Motor neuron (in vitro differentiated cells): ENCODE measurements at places on chromosomes 2 and 18. TPM values are rescaled to one million over a fixed set of nuclear protein-coding genes. Genes with fewer than 3 reads are reported as not detected.
A peak's percentile ranks its signal among the peaks of the same experiment; 100 is the strongest.

- ATAC-seq, result no peak
Observed at GRCh38 chr2:57760381-57760801, 286.2 kb upstream of the VRK2 start.

- ATAC-seq, result peak; percentile 65
Observed at GRCh38 chr2:33442528-33443079, 33.8 kb upstream of the RASGRP3 start.

The PIEZO2 gene
- total RNA-seq, result 3.2 and 3.3 TPM in 2 replicates

GRCh38 chr18:77130229-77131099 lies 2.1 kb downstream of the MBP start:
- ATAC-seq, result no peak

- peak; percentile 49 for ATAC-seq
Observed at GRCh38 chr2:98507891-98508708, 63.4 kb downstream of the INPP4A start.

GRCh38 chr2:182097571-182098164 lies 112.0 kb downstream of the PPP1R1C start:
- ATAC-seq, result no peak

The MRO gene
- total RNA-seq, result 0.52 and 1.00 TPM in 2 replicates

GRCh38 chr2:226903179-226903578 lies 67.3 kb downstream of the RHBDD1 start:
- ATAC-seq, result peak; percentile 92

- no peak for ATAC-seq
Observed at GRCh38 chr2:168712053-168712452, 90.4 kb upstream of the NOSTRIN start.

The COL4A4 gene
- 0.37 and 0.47 TPM in 2 replicates for total RNA-seq

DNA sequence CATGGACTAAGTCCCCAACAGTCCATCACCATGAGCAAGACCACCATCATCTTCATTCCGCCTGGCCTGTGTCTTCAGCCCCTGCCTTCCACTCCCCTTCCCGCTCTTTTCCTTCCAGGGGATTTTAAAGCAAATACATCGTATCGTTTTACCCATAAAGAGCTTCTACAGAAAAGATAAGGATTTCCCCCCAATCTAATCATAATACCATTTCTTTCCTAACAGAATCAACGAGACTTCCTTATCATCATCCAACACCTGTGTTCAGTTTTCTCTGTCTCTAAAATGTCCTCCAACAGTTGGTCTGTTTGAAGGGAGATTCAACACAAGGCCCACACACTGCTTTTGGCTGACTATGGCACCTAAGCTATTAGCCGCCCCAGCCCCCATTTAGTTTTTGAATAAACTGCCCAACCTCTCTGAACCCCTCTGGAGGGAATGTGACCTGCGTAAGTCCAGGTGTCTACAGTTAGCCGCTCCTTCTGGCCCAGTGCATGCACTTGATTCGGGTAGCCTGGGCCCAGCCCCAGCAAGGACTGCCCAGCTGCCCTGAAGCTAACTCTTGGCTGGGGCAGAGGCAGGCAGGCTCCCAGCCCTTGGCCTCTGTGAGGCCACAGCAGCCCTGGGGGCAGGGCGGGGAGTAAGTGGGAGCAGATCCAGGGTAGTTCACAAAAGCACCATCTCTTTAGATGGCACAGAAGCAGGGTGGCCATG lies 25.3 kb upstream of the SEMA4C start:
- ATAC-seq, result no peak

GRCh38 chr18:23648940-23649607 lies 13.6 kb downstream of the ANKRD29 start:
- ATAC-seq, result no peak

GRCh38 chr2:30511122-30512083 lies 64.4 kb downstream of the LCLAT1 start:
- peak; percentile 87 for ATAC-seq

The CXCR2 gene
- 0.18 and 0.85 TPM in 2 replicates for total RNA-seq

The LOXL3 gene
- 11.2 and 12.3 TPM in 2 replicates for total RNA-seq

GRCh38 chr2:24969784-24970183 lies 2.0 kb downstream of the DNAJC27 start:
- ATAC-seq, result no peak

DNA sequence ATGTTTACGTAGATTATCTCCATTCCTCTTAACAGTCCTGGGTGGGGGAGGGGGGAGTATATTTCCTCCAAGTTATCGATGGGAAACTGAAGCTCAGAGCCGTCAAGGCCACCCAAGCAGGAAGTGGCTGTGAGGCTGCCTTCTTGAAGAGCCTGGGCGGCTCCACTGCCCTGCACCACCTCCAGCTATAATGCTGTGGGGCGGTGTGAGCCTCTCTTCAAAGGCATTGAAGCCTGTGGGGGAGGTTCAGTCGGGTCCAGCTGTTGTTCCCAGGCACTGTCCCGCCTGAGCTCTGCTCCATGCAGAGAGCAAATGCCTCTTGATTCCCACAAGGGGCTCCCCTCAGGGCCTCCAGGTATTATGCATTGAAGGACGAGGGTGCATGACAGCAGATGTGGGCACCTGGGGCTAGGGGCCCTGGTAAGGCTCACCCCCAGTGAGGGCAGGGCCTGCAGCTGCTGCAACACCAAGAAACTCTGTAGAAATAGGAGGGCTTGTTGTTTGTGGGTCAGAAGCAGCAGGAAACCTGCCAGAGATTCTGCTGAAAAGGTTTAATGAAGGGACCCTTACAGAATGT lies 29.5 kb upstream of the LAPTM4A start:
- peak; percentile 21 for ATAC-seq

DNA sequence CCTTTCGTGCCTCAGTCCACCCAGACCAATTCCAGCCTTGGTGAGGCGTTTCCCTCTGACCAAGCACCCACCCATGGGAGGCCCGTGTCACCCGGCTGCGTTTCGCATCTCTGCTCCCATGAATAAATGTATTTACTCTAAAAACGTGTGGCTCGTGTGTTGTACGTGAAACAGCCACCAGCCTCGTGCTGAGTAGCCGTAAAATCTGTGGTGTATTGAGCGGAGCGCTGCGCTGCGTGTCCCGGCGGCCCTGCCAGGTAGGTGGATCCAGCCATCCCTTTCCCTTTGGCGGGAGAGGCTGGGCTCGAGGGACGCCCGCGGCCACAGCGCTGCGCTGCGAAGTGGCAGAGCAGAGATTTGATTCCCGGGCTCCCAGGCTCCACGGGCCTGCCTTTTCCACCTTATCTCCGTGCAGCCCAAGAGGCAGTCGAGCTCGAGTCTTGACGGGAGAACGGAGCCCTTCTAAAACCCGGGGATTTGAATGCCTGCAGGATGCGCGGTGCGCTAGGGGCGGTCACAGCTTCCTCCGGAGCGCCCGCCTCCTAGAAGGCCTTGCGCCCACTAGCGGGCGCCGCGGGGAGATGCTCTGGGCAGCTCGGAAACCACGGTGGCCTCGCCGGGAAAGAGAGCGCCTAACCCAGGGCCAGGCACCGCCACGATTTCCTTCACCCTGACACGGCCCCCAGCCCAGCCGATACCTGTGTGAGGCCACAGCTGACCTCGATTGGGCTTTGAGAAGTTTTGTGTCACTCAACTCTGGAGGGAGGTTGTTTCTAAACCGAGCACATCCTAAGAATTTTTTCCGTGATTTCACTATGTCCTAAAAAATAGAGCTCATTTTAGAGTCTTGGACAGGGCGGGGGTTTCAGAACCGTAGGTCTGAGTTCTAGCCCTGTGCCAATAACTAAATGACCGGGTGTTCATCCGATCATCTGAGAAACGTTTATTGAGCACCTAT lies 3.9 kb upstream of the PSMD1 start:
- ATAC-seq, result peak; percentile 76

DNA sequence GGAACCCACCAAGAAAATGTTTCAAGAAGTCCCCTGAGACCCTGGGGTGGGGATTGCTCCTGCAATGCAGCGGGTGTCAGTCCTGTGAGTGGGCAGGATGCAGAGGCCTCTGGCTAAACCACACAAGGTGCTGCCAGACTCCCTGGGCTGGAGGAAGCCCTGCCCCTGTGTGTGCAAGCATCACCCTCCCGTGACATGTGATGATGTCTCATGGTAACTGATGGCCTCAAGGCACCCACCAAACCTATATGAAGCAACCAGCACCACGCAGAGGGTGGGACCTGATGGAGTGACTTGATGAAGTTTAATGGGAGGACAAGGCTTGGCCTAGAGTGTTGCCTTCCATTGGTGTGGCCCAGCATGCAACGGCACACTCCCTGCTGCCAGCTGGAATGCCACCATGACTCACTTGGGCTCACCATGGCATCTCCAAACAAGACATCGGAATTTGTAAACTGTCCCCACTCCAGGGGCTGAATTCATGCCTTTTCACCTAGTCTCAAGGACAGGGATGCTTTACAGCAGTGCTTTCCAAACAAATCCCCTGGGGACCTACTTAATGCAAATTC lies 8.7 kb upstream of the SLC14A1 start:
- no peak for ATAC-seq

The POMC gene
- not detected in 2 replicates for total RNA-seq

DNA sequence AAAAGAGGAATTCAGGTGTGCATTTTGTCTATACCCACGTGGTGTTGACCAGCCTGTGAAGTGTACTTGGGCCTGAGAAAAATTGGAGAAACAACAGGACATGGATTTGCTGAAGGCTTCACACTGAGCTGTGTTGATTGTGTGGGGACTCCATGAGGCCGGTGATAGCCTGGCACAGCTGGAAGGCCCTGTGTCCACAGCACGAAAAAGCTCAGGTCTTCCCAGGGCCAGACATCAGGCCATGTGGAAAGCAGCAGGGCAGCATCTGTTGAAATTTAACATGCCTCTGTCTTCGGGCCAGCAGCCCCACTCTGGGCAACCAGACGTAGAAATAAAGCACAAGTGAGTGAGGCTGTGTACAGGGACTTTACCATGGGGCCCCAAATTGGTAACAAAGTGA lies 84.1 kb downstream of the HS6ST1 start:
- ATAC-seq, result no peak

The YES1 gene
- total RNA-seq, result 29.1 and 29.3 TPM in 2 replicates

The ANKRD29 gene
- total RNA-seq, result 2.0 TPM in 2 replicates

DNA sequence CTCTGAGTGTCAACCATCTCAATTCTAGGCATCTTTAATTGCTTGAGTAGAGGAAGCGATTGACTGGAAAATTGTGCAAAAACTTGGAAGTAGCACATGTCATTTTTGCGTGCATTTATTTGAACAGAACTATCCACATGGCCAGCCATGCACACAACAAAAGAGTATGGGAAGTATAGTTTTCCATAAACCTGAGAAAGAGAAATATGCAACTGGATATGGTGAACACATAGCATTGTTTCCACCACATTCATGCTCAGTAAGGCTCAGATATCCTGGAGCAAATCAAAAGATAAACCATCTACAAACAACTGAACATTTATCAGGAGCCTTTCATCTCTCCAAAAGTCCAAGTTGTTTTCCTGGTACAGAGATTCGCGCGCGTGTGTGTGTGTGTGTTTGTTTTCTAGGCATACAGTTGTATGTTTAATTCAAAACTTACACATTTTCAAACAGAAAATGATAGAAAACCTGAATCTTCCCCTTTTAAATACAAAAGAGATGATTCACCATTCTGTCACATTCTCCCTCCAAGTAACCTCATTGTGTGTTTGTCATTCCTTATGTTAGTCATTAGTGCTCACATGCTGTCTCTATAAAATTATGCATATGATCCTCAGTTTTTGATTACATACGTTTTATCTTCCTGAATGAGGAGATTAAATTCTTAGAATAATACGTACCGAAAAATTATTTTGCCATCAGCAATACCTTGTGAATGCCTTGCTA lies 780.4 kb upstream of the NRXN1 start:
- no peak for ATAC-seq

GRCh38 chr2:53630026-53630606 lies 137.5 kb upstream of the CHAC2 start:
- no peak for ATAC-seq

The IL1F10 gene
- total RNA-seq, result not detected in 2 replicates

The ICA1L gene
- total RNA-seq, result 37.1 and 38.5 TPM in 2 replicates

DNA sequence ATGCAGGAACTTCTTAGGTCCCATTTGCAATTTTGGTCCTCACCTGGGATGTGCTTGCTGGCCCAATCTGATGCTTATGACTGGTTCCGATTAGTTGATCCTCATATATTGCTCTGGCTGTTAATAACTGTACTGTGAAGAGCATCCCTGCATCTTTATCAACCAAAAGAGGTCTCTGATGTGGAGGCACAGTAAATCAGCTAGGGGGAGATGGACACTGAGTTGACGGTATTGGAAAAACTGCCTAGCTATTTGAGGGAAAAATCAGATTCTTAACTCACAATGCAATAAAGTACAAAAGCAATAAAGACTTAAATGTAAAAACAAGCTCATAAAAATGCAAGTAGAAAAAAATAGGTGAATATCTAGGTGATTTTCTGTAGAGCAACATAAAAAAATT lies 188.0 kb upstream of the TCF4 start:
- ATAC-seq, result no peak

DNA sequence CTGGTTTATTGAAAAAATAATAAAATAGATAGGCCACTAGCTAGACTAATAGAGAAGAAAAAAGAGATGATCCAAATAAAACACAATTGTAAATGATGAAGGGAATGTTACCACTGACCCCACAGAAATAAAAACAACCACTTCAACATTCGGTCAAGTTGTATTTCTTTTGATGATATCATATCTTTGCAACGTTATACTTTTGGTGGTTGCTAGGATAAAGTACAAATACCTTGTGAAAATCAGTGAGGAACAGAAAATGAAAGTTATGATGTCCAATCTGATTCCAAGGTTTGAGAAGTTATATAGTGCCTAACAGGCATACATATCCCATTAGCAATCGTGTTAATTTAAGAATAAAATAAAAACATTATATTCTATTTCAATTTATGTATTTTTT lies 6.6 kb upstream of the ASNSD1 start:
- no peak for ATAC-seq

The SPOPL gene
- 11.3 and 13.0 TPM in 2 replicates for total RNA-seq

The CD207 gene
- 0.28 and 0.34 TPM in 2 replicates for total RNA-seq

The BCL2 gene
- total RNA-seq, result 3.1 and 3.9 TPM in 2 replicates

DNA sequence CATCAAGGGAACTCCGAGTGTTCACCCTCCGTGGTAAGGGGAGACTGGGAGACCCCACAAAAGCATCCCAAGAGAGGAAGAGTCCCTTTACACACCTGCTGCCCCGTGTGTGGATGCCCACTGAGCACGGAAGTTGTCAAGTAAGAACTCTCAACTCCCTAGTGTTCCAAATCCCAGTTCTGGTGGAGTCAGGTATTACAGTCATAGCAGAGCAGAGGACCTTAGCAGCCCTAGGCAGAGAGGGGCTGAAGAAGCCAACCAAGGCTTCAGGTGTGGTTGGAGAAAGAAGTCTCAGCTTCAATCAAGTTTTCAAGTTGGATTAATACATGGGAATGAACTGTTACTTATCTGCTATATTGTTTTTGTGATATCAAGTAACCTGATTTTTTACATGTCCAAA lies 512.5 kb downstream of the RNF144A start:
- ATAC-seq, result no peak

DNA sequence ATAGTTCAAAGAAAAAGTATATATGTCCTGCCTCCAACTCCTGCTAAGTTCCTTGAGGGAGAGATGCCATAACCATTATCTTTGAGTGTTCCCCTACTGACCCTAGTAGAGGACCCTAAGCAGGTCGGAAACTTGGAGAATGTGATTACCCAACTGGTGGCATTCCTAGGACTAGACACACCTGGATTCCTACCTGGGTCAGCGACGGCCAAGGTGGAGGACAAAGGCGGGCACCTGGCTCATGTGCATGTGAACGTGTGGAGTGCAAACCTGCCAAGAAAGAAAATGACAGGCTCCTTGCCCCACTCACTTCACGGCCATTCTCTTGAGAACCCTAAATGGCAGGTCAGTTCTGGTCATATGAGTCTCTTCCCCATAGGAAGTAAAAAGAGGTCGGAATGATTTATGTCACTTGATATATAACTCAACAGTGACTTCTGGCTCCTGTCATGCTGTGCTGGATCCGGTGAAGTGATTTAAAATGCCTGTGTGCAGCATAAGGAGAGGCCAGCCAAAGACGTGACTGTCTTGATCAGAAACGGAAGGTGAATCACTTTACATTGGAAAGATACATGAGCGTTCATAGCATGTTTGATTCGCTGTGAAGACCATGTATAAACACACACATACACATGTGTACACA lies 371.6 kb downstream of the EIPR1 start:
- peak; percentile 48 for ATAC-seq
